ENCODE measurements at places on chromosomes 16 and 17.

GRCh38 chr17:55284944-55285339 lies 20.2 kb downstream of the HLF start:
- peak overlapping the region; percentile 97 for H3K27ac ChIP-seq
- no peaks in the 10 kb centered on the region for H3K27me3 ChIP-seq
- peak; percentile 10 for ATAC-seq
- peaks cover 16% of the 10 kb centered on the region for H3K36me3 ChIP-seq

DNA sequence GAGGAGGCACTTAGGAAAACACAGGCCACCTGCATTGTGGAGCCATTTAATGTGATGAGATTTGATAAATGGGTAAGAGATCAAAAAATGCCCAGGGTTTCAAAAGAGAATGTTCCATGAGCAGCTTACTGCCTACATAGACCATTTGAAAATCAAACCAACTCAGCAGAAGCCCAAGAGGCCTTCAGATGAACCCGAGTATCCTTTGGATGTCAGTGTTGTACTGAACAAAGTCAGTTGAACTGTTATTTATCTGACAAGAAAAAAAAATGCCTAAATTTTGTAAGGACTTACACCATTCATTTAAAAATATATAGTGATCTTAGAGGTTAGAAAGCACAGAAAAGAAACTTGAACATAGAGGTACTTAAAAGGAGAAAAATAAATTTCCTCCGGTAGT lies 381.7 kb downstream of the ZFHX3 start:
- no peaks in the 10 kb centered on the region for H3K27me3 ChIP-seq
- H3K4me3 ChIP-seq = no peak overlapping the region
- no peak for ATAC-seq
- H3K27ac ChIP-seq = no peak overlapping the region
- no peaks in the 10 kb centered on the region for H3K36me3 ChIP-seq
- peaks cover 18% of the 10 kb centered on the region for H3K4me1 ChIP-seq

DNA sequence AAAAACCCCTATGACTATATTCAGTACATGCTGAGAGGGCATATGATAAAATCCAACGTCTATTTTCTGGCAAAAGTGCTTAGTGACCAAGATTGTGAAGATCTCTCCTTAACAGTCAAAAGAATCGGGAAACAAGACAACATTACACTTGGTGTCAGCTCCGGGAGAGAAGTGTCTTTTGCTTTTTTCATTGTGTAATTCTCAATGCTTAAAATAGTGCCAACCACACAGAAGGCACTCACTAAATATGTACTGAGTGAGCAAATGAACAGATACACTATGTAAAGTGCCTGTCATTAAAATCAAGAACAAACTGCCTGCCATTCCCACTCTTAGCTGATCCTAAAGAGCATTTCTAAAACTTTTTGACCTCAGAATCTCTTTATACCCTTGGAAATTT lies 34.1 kb downstream of the VPS53 start:
- no peak overlapping the region for H3K4me3 ChIP-seq
- ATAC-seq = no peak
- no peaks in the 10 kb centered on the region for H3K27me3 ChIP-seq

DNA sequence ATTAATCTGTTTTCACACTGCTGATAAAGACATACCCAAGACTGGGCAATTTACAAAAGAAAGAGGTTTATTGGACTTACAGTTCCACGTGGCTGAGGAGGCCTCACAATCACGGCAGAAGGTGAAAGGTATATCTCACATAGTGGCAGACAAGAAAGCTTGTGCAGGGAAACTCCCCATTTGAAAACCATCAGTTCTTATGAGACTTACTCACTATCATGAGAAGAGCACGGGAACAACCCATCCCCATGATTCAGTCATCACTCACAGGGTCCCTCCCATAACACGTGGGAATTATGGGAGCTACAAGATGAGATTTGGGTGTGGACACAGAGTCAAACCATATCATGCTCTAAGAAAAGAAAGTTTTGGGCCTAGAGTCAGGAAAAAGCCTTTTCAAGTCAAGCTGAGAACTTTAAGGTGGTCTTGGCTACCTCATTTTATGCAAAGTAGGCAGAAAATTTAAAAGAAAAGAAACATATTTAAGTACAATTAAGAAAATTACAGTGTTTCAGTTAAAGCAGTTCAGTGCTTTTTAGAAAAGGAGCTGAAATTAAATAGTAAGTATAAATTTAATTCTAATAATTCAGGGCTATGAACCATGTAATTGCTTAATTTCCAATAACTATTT lies 24.9 kb upstream of the CRYM start:
- no peak for ATAC-seq
- H3K27ac ChIP-seq = peak overlapping the region; percentile 76
- H3K4me1 ChIP-seq = peaks cover 23% of the 10 kb centered on the region
- no peak overlapping the region for H3K4me3 ChIP-seq
- H3K27me3 ChIP-seq = no peaks in the 10 kb centered on the region
- no peaks in the 10 kb centered on the region for H3K36me3 ChIP-seq

Measured in gastroesophageal sphincter (tissue), 4 donors.